Activated effector memory CD4-positive, alpha-beta T cell treated with Interleukin-2 at 50 U/mL for 16 hours (primary cell): ENCODE measurements at places on chromosomes 4 and X.

DNA sequence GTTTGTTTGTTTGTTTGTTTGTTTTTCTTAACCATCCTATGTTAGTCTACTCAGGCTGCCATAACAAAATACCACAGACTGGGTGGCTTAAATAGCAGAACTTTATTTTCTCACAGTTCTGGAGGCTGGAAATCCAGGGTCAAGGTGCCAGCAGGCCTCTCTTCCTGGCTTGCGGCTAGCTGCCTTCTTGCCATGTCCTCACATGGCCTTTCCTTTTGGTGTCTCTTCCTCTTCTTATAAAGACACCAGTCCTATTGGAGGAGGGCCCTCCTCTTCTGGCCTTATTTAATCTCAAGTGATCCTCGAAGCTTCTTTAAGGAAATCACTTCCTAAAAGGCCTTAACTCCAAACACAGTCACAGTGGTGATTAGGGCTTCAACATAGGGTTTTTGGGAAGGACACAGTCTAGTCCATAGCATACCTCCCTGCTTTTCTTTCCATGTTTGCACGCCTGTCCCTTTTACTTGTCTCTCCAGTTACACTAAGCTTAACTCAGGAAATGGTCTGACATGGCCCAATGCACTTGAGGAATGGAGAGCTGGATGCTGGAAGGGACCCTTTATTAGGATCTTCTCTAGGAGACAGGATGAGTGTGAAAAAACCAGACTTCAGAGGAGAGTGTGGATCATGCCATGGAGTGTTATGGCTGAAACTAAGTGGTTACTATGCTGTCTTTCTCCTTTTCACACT is 36.0 kb upstream of the MGST2 start:
- DNase-seq: no peak

DNA sequence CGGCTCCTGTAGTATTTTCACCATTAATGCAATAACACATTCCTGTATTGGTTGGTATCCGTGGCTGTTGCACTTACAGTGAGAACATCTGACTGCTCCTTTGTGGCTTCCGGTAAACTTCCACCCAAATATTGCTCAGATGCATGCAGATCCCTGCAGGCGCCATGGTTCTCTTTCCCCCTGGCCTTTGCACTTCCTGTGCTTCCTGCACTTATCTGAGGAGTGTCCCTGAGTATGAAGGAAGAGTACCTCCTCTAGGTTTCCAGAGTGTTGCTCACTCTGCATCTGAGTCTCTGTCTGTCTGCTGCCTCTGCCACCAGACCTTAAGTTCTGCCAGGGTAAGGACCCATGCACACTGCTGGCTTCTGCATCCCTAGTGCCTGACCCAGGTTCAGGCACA is 117.2 kb upstream of the SLC34A2 start:
- no peak for DNase-seq

DNA sequence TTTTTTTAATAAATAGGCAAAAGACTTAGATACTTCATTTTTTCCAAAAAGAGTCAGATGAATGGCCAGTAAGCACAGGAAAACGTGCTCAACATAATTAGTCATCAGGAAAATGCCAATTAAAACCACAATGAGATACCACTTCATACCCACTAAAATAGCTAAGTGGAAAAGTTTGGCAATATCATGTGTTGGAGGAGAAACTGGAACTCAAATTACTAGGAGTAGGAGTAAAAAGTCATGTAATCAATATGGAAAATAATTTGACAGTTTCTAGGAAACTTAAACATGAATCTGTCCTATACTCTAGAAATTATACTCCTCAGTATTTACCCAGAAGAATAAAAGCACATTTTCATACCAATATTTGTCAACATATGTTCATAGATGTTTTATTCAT is 449.8 kb downstream of the INPP4B start:
- no peak for DNase-seq

DNA sequence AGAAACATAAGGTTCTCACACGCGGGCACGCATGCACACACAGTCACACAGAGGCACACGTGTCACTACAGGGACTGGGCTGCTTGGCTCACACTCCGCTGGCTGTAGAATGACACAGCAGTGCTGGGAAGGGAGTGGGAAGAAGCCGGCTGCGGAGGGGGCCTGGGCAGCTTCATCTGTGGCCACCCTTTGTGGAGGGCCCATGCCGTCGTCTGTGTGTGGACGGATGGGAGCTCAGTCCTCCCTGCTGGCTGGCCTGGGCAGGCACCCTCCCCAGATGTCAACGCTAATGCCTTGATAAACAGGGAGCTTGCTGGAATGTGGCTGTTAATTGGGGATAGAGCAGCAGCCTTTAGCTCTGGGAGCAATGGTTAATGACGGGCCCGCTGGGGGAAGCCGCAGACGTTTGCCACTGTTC is 621.1 kb downstream of the BCOR start:
- DNase-seq: no peak

DNA sequence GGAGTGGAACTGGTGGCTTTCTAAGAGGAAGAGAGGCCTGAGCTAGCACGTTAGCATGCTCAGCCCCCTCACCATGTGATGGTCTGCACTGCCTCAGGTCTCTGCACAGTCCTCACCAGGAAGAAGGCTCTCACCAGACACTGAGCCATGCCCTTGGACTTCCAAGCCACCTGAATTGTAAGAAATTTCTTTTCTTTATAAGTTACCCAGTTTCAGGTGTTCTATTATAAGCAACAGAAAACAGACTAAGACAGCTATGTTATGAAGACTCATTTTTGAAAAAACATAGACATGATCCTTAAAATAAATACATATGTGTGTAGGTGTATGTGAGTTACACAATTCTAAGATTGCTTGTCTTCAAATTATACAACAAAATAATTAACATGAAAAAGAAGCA is 74.7 kb downstream of the CEP44 start:
- no peak for DNase-seq

DNA sequence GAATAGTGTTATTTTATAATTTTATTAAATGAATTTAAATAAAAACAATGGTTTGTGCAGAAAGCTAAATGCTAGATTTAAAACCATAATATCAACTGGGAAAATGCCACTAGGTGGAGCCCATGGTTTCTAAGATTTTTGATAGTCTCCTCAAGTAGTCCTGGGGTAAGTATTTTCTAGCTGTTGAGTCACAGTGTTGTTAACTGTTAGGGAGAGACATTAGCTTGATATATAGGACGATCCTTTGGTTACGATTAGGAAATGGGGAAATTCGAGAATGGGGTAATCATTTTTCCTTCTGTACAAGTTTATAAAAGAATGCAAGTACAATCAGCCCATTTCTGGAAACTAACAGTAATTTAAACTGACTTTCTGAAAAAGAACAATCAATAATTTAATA is 378.4 kb downstream of the ANKRD50 start:
- DNase-seq: no peak

DNA sequence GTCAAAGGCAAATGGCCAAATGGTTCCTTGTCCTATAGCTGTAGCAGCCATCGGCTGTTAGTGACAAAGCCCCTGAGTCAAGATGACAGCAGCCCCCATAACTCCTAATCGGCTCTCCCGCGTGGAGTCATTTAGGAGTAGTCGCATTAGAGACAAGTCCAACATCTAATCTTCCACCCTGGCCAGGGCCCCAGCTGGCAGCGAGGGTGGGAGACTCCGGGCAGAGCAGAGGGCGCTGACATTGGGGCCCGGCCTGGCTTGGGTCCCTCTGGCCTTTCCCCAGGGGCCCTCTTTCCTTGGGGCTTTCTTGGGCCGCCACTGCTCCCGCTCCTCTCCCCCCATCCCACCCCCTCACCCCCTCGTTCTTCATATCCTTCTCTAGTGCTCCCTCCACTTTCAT is 3.8 kb upstream of the OPN1LW start:
- DNase-seq: no peak

DNA sequence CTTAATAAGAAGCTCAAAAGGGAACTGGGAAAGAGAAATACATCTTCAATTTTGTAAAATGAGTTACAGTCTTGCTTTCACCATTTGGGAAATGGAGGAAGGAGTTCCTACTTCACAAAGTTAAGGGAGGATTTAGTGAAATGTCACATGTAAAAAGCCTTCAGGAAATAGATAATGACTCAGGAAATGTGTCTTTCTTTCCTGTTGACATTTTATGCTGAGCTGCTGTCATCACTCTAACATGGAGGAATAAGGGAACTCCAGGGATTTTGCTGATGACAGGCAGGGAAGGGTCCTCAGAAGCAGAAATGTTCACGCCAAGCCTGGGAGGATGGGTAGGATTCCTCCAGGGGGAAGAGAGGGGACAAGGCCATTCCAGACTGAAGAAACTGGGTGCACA is 251.1 kb downstream of the USP46 start:
- DNase-seq: no peak

DNA sequence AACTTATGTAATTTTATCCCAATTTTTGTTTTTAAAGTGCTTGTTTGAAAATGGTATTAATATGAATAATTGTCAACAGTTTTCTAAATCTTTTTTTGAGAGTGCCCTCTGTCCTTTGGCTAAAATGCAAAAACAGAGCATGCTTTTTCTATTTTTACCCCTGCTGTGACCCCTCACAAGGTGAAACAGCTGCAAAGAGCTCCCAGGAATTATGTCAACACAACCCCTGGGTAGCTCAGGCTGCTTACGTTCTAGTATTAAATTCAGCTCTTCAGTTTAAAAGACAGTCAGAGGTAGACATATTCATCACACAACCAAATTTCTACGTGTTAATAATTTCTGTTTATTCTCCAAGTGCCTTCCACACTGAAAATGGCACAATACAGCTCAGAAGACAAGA is 367.5 kb downstream of the PRDM5 start:
- DNase-seq: no peak

DNA sequence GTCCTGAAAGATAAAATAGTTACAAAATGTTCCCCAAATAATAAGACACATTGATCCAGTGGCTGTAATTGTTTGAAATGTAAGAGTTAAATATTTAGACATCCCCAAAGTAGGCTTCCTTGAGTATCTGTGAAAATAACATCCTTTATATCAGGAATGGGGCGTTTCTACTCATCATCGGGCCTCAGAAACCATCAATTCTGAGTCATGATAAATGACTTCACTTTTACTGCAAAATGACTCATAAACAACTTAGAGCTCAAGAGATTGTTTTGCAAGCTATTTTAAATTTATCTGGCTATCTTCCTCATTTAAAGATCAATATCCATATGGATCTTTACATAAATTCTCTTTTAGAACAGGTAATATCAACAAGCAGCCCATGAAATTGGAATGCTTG is 369.4 kb upstream of the CNKSR2 start:
- DNase-seq: no peak

- no peak for DNase-seq
Observed at GRCh38 chrX:13646154-13646549, 6.8 kb upstream of the TCEANC start.

- no peak for DNase-seq
Observed at GRCh38 chr4:100935090-100935489, 412.2 kb downstream of the PPP3CA start.

DNA sequence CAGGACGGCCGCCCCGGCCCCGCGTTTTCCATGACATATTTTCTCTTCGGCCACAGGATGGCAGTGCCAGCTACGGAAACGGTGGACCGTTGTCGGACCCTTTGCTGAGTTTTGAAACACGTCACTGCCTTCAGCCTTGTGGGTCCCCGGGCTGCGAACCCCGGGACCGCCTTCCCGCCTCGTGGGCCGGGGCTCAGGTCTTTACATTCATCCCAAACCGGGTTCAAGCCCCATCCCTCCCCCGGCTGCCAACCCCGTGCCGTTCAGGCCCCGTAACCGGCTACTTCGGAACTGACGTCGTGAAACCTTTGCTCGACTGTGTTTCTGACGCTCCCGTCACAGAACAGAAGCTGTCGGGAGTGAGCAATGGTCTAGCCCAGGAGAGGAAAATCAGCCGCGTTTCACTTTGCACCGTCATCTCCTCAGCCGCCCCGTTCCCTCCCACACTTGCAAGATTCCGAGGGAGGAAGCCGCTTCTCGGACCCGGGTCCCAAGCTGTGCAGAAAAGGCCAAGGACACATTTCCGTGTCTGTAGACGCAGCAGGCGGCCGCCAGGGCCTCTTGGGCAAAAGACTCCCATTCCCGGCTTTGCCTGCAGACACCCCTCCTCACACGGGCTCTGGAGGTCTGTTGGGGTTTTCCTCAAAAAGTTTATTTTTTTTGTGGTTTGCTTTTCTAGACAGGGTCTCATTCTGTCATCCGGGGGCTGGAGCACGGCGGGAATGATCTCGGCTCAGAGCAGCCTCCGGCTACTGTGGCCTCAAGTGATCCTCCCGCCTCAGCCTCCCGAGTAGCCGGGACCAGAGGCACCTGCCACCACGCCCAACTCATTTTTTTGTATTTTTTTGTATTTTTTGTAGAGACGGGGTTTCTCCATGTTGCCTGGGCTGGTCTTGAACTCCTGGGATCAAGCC is 41.4 kb upstream of the PPP2R3B start:
- DNase-seq: no peak

GRCh38 chrX:2500803-2501558 is at the start of the genes DHRSX and ZBED1:
TSS of gene DHRSX (minus strand) at chrX:2500976. CDS start at chrX:2500925, 51 bp downstream.
TSS of gene ZBED1 (minus strand) at chrX:2500976. CDS start at chrX:2490719, 10,257 bp downstream.
- DNase-seq: peak; percentile 36

DNA sequence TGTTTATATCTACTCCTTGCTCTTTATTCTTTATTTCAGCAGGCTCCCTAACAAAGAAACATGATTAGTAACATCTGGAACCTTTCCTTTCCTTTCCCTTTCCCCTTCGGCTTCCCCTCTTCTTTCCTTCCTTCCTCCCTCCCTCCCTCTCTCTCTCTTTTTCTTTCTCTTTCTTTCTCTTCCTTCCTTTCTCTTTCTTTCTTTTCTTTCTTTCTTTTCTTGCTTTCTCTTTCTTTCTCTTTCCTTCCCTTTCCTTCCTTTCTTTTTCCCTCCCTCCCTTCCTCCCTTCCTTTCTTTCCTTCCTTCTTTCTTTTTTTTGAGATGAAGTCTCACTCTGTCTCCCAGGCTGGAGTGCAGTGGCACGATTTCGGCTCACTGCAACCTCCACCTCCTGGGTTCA is 30.7 kb upstream of the RBMX start:
- DNase-seq: no peak

- DNase-seq: no peak
Observed at GRCh38 chr4:102683881-102684609, 76.7 kb downstream of the MANBA start.

- no peak for DNase-seq
Observed at GRCh38 chr4:84563002-84563401, 19.9 kb upstream of the CDS1 start.
